ENCODE measurements at places on chromosomes 4 and X. TPM values are rescaled to one million over a fixed set of nuclear protein-coding genes. Genes with fewer than 3 reads are reported as not detected.

The PNMA5 gene
- polyA plus RNA-seq: not detected

DNA sequence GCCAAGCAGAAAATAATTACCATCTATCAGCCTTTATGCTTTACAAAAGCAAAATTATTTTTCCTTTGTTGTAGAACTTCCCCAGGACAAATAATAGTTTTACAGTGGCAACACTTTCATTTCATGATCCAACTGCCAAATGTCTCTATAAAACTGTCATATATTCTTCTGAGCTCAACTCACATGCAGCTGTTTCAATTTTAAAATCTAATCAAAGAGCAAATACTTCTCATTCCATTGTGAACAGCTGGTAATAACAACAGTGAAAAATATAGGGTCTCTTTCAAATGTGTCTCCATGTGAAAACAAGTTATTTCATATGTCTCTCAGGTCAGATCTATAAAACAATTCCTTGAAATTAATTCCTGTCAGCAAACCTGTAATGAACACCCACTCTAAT lies 270.6 kb upstream of the SLC7A11 start:
- no peaks in the 10 kb centered on the region for H3K27me3 ChIP-seq
- no peak for DNase-seq
- no peaks in the 10 kb centered on the region for H3K36me3 ChIP-seq
- H3K4me1 ChIP-seq: no peaks in the 10 kb centered on the region
- H3K27ac ChIP-seq: no peak overlapping the region

The CLGN gene
- not detected for polyA plus RNA-seq

GRCh38 chrX:48835524-48836329 lies at the start of gene PCSK1N:
PCSK1N (minus strand) TSS chrX:48835610; CDS start chrX:48835532, 78 bp downstream.
- H3K4me3 ChIP-seq: peak within 1 kb of the TSS; percentile 5
- DNase-seq: no peak
- no peaks in the 10 kb centered on the region for H3K36me3 ChIP-seq

The NSD2 gene
- polyA plus RNA-seq: 1.8 TPM
